HT-29 (cell line): ENCODE measurements at places on chromosomes 2 and 18. TPM values are rescaled to one million over a fixed set of nuclear protein-coding genes. Genes with fewer than 3 reads are reported as not detected.
A peak's percentile ranks its signal among the peaks of the same experiment; 100 is the strongest.

DNA sequence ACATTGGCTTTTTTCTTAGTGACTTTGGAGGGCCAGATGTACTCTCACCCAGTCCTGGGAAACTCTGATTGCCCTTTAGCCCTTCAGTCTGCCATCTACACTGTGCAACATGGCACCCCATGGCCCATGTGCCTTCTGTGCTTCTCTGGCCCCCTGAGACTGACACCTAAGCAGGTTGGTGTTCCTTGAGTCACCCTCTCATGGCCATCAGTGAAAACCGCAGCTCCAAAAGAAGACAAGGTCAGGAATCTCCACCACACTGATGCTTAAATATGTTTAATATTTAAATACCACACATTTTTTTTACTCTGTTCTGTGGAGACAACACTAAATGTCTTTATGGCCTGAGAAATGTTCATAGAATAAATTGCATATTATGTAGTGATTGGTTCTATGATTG lies 23.9 kb downstream of the DCC start:
- no peak for DNase-seq

The FEV gene
- total RNA-seq = not detected in 2 replicates

The ATG4B gene
- 73.5 and 77.5 TPM in 2 replicates for total RNA-seq

The ADAM23 gene
- not detected in 2 replicates for total RNA-seq

The SPEG gene
- 6.7 and 8.3 TPM in 2 replicates for total RNA-seq

The TCF23 gene
- not detected in 2 replicates for total RNA-seq

- no peak for DNase-seq
These were observed 383.5 kb downstream of the CMPK2 start for GRCh38 chr2:6482256-6482655.

DNA sequence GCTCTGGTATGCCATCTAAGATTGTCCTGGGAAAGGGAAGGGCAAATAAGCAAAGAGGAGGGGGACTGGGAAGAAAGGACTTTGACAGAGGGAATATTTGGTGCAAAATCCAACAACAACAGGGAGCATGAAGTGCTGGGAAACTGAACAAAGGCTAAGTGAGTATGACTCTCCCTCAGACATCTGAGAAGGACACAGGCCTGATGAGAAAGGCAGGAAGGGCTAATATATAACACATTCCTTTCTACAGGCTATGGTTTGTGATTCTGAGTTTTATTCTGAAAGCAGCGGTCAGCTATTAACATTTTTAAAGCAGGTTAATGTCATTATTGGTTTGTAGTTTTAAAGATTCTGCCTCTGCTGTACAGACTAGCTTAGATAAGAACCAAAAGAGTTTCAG lies 1579.5 kb downstream of the LRP1B start:
- no peak for DNase-seq

The CHRNG gene
- total RNA-seq = not detected in 2 replicates

GRCh38 chr2:77054938-77055337 lies 467.2 kb downstream of the LRRTM4 start:
- DNase-seq = peak; percentile 14

DNA sequence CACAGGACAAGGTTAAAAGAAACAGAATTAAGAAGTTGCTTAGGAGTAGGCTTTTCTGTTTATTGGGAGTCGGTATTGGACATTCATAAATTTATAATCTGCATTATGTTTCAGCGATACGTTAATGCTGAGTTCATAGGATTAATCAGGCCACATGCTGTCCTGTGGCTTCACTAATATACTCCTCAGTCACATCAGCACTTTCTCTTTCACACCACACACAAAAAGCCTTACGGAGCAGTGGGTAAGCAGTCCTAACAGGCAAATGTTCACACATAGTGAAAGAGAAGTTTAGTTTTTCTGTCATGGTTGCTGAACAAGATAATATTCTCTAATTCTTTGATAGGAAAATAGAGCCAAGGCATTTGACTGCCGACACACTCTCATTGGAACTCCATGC lies 411.7 kb upstream of the RAB12 start:
- no peak for DNase-seq

GRCh38 chr18:3832025-3832638 lies 382.2 kb downstream of the TGIF1 start:
- DNase-seq = no peak

DNA sequence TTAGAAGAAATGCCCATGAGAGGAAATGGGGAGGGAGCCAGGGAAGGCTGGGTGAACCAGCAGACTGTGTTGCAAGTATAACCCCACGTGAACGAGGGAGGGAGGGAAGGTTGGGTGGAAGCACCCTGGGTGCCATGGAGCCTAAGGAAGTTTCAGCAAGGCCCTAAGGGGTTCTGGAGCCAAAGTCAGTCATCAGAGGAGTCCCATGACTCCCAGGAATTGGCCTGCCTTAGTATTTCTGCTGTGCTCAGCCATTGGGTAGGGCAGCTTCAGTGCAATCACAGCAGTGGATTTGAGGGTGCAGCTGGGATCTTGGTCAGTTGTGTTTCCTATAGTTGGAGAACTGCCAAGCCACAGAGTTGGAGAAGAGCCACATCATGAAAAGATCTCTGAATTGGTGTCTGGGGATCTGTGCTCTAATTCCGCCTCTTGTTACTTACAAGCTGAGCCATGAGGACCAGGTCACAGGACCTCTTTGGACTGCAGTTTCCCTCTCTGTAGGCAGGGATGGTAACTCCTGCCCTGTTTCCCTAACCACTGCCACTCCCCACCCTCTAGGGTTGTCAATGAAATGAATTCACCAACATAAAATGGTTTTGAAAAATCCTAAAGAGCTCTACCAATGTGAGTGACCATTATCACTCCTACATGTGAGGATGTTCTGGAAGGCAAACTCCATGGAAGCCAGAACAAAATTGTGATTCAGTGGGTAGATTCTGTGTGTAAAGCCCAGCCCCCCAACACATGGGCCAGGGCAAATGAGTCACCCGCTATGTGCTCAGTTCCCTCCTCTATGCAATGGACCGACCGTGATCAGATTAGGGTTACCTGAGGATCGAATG lies 108.9 kb downstream of the CLIP4 start:
- DNase-seq = peak; percentile 66

DNA sequence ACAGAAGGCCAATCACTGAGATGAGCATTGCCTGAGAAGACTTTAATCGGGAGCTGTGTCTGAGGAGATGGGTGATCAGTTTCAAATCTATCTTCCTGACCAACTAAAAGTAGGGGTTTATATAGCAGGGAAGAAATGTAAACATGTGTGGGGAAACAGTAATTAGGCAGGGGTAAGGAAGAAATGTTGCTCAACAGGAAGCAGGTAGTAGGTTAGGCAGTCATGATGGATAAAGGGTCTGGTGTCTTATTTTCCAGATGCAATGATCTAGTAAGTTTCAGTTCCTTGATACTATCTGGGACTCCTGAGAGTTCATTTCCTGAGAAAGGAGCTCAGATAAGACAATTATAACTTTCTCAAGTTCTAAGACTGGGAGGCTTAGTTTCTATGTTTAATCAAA lies 33.8 kb upstream of the DNAJC10 start:
- DNase-seq = no peak

GRCh38 chr2:65033178-65033577 lies 23.0 kb upstream of the CEP68 start:
- no peak for DNase-seq
